Stimulated activated CD8-positive, alpha-beta memory T cell treated with anti-CD3 and anti-CD28 coated beads, Interleukin-15, amount 100 ng/mL, for 1 hour (primary cell): ENCODE measurements at places on chromosomes 5 and 9.

GRCh38 chr5:42583322-42583721 lies 160.1 kb downstream of the GHR start:
- no peak for DNase-seq

GRCh38 chr5:145689235-145689634 lies 145.9 kb downstream of the PRELID2 start:
- no peak for DNase-seq

DNA sequence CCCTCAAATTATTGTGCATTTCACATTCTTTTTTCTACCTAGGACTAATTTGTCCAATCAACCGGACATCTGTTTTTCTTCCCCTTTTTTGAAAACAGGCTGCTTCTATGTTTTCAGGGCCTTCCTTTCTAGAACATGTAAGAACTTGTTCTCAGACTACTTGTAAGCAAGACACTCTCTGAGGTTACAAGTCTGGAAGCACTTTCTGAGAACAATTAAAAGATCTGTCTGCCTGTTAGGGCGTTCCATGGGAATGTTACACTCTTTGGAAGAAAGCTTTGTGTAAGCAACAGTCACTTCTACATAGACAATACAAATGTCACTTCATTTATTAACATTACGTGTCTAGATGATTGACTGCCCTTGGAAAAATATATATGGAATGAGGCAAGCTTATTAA lies 50.9 kb upstream of the HSPB3 start:
- no peak for DNase-seq

DNA sequence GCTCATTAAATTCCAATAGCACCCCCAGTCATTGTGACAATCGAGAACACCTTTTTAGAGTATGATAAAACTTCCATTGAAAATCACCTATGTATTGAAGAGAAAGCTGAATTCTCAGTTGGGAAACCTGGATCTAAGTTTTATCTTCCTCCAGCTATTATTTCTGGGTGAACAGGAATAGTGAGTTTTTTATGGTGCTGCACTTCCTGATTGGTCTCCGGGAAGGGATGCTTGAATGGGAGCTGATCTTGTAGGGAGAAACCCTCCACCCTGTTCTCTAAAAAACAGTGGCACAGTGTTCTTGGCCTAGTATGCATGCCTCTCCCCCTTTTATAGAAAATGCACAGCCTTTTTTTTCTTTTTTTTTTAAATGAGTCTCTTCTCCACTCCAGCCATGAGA lies 112.2 kb downstream of the ACTBL2 start:
- DNase-seq: no peak

DNA sequence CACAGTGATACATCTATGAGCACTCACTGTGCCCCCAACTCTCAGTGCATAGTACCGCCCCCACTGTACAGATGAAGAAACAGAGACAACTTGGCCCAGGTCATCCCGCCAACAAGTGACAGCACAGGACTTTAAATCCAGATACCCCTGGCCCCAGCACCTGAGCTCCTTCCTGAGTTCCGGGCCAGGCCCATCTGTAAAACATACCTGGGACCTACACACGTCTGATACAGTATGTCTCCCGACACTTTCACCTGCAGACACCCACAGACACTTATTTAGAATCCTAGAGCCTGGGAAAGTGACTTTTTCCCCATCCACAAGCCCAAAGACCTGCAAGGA lies 60.8 kb upstream of the SLC25A51 start:
- no peak for DNase-seq

DNA sequence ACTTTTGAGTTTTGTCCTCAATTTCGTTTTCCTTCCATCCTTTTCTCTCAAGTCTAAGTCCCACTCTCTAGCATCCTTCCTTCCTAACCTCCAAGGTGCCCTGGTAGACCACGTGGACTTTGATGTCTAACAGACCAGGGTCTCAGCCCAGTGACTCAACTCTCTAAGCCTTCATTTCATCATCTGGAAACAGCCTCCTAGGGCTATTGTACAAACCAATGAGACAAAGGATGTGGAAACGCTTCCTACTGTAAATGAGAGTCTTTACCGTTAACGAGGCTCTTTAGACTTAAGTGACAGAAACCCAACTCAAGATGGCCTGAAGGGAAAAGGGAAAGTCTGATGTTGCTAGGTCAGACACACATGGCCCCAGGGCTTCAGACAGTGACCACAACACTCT lies 49.2 kb upstream of the CPLX2 start:
- DNase-seq: no peak

DNA sequence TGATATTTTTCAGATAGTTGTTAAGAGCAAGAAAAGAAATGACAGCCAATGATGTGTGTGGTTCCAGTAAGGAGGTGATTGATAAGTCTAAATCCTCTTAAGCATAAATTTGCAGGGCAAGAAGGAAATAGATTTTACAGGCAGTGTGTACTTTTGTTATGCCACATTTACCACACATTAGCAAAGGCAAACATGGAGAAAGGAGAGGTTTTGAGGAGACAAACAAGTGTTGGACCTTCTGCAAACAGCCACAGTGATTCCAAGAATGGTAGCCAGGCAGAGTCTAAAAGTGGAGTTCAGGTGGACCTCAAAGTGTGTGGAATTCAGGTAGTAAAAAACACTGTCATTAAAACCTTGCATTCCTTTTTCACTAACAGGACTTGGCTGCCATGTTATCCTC lies 295.9 kb upstream of the ITGA1 start:
- no peak for DNase-seq

GRCh38 chr5:117077142-117077541 lies 502.5 kb upstream of the SEMA6A start:
- DNase-seq: no peak
